ENCODE measurements at places on chromosomes 4 and X.
A peak's percentile ranks its signal among the peaks of the same experiment; 100 is the strongest.

GRCh38 chr4:184329659-184330400 lies 112.2 kb upstream of the ENPP6 start:
- DNase-seq: peak; percentile 67

- no peak for DNase-seq
Measured at GRCh38 chr4:176817204-176817603, 24.5 kb upstream of the VEGFC start.

DNA sequence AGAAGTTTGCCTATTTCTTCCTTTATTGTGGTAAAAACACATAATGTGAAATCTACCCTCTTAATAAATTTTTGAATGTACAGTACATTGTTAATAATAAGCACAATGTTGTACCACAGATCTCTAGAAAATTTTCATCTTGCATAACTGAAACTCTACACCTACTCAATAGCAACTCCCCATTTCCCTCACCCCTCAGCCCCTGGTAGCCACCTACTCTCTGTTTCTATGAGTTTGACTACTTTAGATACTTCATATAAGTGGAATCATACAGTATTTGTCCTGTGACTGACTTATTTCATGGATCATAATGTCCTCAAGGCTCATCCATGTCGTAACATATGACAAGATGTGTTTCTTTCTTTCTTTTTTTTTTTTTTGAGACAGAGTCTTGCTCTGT lies 446.4 kb downstream of the RPA4 start:
- no peak for DNase-seq

DNA sequence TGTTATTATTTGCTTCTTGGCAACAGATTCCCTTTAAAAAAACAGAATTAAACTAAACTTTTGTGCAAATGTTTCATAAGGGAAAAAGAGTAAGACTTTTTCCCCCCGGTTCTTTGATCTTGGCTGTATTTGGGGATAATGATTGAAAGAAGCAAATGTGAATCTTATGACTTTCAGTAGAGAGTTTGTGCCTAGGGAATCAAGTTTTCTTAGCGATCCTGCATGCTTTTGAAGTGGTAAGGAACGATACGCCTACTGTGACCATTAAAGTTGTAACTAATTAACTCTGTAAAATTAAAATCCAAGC lies 9.0 kb downstream of the ATP10D start:
- no peak for DNase-seq

DNA sequence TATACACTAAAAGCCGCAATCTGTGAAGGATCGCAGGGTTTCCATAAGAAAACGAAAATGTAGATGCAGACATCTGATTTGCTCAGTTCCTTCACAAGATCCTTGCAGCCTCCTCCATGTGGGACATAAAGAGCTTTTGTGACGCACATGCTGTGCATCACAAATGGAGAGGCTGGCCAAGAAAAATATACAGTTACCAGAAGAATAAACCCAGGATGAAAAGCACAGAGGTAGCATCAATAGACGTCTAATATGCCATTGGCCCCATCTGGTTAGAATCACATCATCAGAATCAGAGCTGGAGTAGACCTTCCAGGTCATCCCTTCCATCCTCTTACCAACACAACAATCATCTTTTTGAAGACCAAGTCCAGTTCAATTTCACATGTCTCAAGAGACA lies 517.4 kb downstream of the RAB28 start:
- no peak for DNase-seq

GRCh38 chr4:78829296-78829695 lies 53.1 kb downstream of the BMP2K start:
- DNase-seq: no peak

Data from T47D (cell line).